ENCODE measurements at places on chromosomes 1 and 21. TPM values are rescaled to one million over a fixed set of nuclear protein-coding genes. Genes with fewer than 3 reads are reported as not detected.

OR2L2 gene
- not detected for total RNA-seq

SERPINC1 gene
- total RNA-seq = not detected

TEDDM1 gene
- total RNA-seq = not detected

CLDN17 gene
- total RNA-seq = not detected

GRCh38 chr21:42688841-42689371 is 35.5 kb downstream of the PDE9A start:
- DNase-seq = no peak

GRCh38 chr1:3550511-3551289 is 60.6 kb downstream of the MEGF6 start:
- DNase-seq = no peak

DNA sequence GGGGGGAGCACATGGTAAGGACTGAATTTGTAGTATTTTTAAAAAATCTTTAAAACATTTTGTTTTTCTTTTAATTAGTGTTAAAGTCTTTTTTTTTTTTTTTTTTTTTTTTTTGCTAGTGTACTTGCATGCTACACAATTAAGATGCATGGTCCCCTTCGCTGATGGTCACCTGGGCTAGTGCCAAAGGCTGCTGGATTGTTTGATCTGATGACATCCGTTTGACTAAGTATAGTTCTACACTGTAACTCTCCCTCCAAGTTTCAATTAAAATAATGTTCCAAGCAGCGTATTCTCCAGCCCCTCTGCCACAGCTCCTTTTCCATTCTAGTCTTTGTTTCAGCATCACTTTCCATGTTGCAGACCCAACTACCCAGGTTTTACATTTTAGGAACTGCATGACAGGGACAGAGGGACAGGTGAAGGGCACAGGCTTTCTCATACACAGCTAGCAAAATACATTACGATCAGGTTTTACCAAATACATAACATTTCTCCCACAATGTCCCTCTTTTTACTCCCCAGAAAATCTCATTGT is 852 bp upstream of the RAVER2 start:
- DNase-seq = no peak

GRCh38 chr1:22860883-22861385 is 111.7 kb downstream of the LACTBL1 start:
- no peak for DNase-seq

- DNase-seq = no peak
Measured at GRCh38 chr21:41861255-41861654, 17.9 kb downstream of the PRDM15 start.
